ENCODE measurements at places on chromosomes 3 and 15.

DNA sequence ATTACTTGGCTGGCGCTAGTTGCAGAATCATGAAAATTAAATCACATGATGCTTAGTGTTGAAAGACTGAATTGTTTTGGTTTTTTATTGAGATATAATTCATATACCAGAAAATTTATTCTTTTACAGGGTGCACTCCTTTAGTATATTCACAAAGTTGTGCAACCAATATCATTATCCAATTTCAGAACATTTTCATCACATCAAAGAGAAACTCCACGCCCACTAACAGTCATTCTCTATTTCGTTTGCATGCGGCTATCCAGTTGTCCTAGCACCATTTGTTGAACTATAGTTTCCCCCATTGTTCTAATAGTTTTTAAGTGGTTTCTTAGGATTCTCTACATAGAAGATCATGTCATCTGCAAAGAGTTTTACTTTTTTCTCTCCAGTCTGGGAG is 3.7 kb downstream of the EHD4 start:
- DNase-seq: no peak

GRCh38 chr15:64776402-64776786 is 1.0 kb upstream of the RBPMS2 start:
- no peak for DNase-seq

GRCh38 chr3:172516318-172517214 is 6.7 kb downstream of the TNFSF10 start:
- no peak for DNase-seq

- no peak for DNase-seq
Measured at GRCh38 chr15:99437315-99438223, 128.2 kb upstream of the MEF2A start.

GRCh38 chr15:45150481-45150880 is 20.7 kb downstream of the DUOX1 start:
- no peak for DNase-seq

DNA sequence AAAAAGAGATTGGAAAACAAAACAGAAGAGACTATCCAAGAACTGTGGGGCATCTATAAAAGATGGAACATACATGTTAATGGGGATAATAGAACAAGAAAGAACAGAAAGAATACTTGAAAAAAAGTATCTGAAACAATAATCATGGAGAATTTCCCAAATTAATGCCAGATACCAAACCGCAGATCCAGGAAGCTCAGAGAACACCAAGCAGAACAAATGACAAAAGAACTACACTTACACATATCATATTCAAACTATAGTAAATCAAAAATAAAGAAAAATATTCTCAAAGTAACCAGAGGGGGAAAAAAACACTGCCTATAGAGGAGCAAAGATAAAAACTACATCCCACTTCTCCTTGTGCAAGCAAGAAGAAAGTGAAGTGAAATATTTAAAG is 40.0 kb downstream of the CLASP2 start:
- no peak for DNase-seq

DNA sequence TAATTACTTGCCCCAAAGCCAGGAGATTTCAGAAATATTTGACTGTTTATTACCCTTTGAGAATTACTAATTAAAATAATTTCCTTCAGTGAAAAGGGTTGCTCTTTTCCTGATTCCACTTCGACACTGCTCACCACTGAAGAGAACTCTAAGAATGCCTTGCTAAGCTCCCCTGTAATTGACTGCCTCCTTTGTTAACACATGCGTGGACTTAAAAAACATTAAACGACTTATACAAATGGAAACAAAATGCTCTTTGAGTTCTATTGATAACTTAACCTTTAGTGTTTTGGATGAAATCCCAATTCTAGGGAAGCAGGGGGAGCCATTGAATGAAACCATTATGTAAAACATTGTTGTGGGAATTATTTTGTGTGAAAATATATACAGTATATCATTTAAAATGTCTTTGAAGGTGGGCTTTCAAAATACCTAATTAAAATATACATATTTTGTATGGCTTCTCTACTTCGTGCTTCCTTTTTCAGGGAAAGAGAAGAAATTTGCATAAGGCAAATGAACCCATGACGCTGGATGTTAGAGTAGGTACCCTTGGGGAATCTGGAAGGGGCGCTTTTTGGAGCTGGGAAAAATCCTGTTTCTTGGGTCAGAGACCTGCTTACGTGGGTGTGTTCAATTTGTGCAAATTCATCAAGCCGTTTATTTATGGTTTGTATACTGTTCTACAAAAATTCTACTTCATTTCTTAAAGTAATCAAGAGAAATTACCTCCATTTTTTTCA is 64.2 kb downstream of the WWTR1 start:
- DNase-seq: no peak

DNA sequence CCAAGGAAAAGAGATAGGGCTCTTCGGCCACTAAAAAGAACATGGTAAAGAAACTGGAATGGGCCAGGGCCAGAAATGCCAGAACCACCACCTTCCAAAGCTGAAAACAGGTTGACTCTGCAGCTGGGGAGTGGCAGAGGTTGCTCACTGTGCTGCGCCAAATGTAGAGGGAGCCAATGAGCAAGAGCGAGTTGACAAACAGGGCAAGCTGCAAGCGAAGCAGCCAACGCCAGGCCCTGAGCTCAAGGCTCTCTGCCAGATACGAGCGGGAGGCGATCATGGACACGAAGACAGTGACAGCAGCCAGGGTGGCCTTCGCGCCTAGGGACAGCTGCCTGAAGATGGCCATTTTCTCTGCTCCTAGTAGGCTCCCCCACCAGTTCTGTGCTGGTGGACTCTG is 3.1 kb downstream of the GLB1 start:
- no peak for DNase-seq

Data from DMS79 treated with DMSO at 0.1 percent for 48 hours (cell line).